ENCODE measurements at places on chromosomes 6 and 20.

DNA sequence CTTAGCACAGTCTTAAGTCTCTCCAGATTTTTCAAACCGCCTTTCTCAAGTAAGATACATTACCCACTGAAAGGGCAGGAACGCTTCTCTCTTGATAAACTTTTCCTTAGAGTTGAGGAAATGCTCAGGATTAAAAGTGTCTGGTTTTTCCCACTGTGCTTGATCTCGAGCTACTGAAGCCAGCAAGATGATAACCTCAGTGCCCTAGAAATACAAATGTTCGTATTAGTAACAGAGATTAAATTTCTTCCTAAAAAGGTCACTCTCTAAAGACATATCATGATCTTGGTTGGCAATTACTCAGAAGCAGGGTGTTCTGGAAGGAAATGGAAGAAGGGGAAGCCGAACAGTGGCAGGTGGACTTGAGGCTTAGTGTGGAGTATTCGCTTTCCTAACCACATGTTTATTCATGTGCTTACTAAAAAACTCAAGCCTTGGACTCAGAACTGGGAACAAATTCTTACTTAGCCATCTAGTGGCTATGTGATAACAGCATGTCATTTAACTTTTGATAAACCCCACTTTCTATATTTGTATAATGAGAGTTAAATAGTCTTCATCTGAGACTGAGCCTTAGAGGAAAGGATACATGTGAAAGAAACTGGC lies 20.1 kb downstream of the C6orf141 start:
- DNase-seq, result no peak

DNA sequence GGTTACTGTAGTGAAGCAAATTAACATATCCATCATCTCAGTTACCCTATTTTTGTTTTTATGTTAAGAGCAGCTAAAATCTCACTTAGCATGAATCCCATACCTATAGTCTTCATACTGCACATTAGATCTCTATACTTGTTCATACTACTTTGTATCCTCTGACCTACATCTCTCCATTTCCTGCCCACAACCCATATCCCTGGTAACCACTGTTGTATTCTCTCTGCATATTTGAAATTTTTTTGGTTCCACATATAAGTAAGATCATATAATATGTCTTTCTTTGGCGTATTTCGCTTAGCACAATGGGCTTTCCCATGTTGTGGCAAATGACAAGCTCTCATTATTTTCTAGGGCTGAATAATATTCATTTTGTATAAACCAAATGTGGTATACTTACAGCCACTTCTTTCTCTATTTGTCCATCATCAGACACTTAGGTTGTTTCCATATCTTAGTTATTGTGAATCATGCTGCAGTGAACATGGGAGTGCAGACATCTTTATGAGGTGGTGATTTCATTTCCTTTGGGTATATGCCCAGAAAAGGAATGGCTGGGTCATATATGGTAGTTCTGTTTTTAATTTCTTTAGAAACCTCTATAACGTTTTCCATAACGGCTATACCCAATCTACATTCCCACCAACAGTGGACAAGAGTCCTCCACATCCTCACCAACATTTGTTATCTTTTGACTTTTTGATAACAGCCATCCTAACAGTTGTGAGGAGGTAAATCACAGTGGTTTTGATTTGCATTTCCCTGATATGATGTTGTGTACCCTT lies 39.8 kb downstream of the BACH2 start:
- DNase-seq, result no peak

DNA sequence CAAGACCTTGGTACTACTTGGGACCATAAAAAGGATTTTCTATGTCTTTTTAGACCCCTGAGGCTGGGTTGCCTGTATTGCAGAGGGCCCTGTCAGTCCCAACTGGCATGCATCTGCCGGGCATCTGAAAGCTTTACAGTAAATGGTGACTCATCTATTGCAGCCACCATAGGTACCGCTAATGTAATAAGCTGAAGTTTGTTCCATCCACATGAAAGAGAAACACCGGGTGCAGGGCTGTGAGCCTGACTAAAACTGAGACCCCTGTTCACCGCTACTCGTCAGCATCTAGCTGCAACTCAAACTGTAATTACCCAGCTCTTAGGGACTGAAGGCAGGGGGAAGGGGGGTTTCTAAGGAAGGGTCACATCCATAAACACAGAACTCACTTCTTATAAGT lies 49.5 kb downstream of the TRERF1 start:
- DNase-seq, result peak; percentile 73

DNA sequence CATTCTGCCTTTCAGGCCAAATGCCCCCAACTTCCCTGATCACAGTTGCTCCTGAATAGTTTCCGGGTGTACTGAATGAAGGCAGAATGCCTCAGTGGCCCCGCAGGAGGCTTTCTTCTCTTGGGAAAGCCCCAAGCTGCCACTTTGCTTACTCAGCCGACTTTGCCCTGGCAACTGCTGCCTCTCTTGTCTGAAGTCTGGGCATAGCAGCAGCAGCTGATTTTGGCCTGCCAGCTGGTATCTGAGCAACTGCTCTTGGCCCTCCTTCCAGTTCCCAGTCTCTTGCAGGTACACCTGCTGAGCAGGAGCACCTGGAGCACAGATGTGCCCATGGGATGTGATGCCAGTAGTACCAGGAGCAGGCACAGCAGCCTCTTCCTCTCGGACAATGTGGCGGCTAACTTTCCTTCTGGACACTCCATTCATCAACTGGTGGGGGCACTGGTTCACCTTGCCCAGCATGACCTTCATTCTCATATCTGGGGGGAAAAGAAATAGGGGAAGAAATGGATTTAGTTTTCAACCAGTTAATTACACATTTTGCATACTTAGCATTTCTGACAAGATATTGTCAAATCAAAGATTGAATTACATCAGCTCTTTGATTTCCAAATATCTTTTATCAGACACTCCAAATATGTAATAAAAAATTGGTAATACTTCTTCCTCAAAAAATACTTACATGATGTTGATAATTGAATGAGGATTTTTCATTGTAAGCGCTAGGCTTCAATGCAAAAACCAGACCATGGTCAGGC lies 468.2 kb downstream of the PKHD1 start:
- DNase-seq, result no peak

DNA sequence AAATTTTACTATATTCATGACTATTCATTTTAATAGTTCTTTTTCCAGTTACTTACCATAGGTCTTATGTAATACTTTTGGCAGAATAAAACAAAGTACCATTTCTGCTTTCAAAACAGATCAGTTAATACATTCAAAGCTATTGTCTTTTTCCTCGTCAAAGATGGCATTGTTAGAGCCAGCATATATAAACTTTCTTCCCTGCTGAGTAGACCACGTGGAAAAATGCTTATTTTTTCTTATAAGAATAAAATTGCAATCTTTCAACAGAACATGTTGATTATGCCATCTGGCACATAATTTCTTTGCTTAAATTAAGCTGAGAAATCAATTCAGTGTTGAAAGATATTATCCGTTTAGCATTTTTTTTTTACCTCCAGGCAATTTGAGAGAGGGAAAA lies 34.9 kb upstream of the EXOC2 start:
- no peak for DNase-seq

GRCh38 chr20:47429409-47429808 lies 72.3 kb upstream of the NCOA3 start:
- DNase-seq, result no peak

DNA sequence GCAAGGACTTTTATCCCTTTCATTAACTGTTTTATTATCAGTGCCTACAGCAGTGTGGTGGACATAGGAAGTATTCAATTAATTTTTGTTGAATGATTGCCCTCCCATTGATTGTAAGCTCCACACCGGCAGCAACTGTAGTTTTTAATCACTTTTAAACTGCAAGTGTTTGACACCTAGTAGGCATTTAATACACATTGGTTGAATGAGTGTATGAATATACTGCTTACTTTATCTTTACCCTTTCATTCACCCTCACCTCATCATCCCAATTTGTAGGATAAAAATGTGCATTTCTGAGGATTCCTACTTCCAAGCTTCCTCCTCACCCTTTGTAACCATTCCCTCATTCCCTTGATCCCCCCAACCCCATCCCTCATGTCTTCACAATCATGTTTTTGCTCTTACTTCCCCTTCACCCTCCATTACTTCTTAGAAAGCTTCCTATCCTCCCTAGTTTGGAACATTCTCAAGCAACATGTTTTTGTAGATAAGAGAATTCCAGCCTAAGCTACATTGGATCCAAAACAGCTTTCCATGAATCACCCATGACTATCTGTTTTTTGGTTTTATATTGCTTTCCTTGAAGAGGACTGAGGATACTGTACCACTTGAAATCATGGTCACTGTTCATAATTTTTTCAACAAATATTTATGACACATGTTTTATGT lies 955 bp upstream of the SLC26A8 start:
- DNase-seq, result no peak

GRCh38 chr20:39911497-39911896 lies 777.5 kb downstream of the MAFB start:
- no peak for DNase-seq

- no peak for DNase-seq
Observed at GRCh38 chr20:17534077-17534476, 2.9 kb upstream of the BFSP1 start.

- no peak for DNase-seq
Observed at GRCh38 chr20:64052987-64053840, 3.8 kb upstream of the SOX18 start.

DNA sequence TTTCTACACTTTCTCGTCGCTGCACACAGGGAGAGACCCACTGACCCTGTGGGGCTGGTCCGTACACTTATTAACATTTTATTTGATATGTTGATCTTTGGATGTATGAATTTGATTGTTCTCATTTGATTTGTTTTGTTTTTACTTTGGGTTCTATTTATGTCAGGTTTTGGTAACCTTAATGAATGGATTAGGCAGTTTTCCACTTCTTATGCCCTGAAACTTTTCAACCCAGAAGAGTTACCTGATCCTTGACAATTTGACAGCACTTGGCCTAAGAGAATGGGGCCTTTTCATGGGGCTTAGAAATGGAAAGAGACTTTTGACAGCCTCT lies 23.6 kb downstream of the GPX6 start:
- DNase-seq, result no peak
